Stimulated activated CD8-positive, alpha-beta memory T cell treated with anti-CD3 and anti-CD28 coated beads, Interleukin-15, amount 100 ng/mL, for 24 hours (primary cell): ENCODE measurements at places on chromosomes 5 and 9.

GRCh38 chr5:88503406-88503805, 234.8 kb upstream of the TMEM161B start:
- no peak for DNase-seq

DNA sequence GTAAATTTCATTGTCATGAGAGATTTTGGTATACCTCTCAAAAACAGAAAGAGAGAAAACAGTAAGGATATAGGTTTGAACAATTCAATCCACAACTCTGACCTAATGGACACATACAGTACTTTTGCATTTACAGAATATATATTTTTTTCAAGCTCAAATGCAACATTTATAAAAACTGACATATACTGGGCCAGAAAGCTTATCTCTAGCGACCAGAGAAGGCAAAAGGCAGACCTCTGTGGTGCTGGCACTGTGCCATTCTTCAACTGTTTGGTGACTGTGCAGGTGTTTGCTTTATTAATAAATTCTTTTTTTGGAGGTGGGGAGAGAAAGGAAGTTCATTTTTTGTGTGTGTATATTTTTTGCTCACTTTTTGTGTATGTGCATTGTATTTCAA, 6.0 kb upstream of the PLAC8L1 start:
- no peak for DNase-seq

GRCh38 chr5:169356181-169356580, 55.2 kb upstream of the SLIT3 start:
- DNase-seq: no peak

DNA sequence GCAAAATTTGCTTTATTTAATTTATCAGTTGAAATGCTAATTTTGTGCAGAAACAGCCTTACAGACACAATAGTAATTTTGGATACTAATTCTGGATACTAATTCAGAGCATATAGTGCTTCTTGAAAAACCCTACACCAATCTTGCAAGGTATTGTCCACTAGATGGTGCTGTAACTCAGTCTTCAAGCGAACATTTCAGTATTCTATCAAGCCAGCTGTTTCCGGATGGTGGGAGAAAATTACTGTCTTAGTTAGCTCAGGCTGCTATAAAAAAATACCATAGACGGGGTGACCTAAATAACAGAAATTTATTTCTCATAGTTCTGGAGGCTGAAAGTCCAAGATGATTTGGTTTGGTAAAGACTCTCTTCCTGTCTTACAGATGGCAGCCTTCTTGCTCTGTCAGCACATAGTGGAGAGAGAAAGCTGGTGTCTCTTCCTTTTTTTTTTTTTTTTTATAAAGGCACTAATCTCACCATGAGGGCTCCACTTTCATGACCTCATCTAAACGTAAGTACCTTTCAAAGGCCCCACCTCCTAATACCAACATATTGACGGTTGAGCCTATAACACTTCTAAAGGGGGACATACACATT, 1306.5 kb upstream of the CDH9 start:
- no peak for DNase-seq

DNA sequence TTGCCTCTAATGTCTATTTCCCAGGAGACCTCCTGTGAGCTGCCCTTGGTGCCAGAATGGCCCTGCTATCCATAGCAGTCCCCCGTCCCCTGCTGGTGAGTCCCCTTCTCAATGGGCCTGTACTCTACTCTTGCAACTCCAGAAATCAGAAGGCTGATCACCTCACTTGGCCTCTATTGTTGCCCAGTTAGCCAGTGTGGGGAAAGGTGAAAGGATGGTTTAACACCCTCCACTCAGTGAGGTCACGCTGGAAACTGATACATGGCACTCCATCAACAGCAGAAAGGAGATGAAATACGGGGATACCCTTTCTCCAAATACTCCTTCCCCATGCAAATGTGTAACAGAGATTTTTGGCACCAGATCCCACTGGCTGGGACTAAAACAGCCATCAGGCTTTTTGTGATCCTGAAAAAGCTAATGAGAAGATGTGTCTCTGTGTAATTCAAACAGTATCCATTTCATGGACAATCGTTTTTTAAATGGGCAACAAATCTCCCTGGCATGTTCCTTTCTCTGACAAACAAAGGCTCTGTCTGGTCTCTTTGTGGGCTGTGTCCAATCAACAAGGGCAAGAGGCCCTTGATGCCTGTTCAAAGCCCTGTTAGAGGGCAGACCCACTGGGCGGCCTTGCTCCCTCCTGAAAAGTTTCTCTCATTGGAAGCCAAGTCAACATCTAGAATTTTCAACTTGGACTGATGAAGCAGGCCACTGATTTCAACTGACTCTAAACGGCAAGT, 343.7 kb downstream of the SPOCK1 start:
- DNase-seq: no peak
